Activated CD4-positive, alpha-beta memory T cell treated with anti-CD3 and anti-CD28 coated beads, Interleukin-2, amount 10 ng/mL, durations not matched to agents 7 days and 5 days (primary cell): ENCODE measurements at places on chromosomes 7 and 10. TPM values are rescaled to one million over a fixed set of nuclear protein-coding genes. Genes with fewer than 3 reads are reported as not detected.

The IRF5 gene
- total RNA-seq: 25.5 TPM

The TRPV6 gene
- total RNA-seq: not detected

The CALHM3 gene
- 0.48 TPM for total RNA-seq

- DNase-seq: no peak
Measured at GRCh38 chr10:69874449-69874848, 72.7 kb downstream of the COL13A1 start.

DNA sequence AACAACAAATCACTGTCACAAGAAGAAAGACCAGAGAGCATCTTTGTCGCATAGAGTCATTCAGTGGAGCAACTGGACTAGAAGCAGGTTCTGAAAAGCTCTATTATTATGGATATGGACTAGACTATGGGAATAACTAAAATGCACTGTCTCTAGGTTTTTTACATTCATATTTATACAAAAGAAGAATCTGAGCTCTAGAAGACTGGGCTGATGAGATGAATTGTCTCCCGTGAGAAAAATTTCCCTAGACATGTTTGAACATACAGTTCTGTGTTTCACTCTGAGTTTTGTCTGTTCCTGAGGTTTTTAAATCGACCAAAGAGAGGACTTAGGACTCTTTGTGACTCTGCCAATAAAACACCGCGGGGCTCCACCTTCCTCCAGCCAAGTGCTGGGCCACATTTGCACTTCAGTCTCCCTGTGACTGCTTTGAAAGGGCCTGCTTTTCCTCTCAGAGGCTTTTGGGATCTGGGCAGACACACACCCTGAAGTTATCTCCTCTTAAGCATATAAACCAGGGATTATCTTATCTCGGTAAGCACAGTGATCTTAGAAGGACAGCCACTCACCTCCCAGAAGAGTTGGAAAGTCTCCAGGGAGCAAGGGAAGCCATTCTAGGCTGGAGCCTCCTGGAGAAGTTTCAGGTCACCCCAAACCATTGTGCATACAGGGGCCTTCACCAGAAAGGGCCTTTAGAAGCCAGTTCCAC lies 101.0 kb upstream of the JCAD start:
- no peak for DNase-seq

DNA sequence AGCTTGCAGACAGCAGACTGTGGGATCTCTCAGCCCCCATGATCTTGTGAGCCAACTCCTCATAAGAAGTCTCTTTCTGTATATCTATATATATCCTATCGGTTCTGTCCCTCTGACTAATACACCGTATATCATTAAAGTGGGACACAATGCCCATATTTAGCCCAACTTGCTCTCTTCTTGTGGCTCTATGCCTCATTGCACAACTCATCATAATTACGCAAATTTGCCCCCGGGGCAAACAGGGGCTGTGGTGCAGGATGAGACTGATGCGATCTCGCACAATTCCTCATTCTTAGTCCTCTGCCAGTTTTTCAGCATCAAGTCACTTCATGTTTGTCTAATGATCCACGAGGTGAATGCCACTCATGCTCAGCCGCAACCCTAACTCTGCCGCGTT lies 183.2 kb downstream of the PRPF18 start:
- DNase-seq: no peak

DNA sequence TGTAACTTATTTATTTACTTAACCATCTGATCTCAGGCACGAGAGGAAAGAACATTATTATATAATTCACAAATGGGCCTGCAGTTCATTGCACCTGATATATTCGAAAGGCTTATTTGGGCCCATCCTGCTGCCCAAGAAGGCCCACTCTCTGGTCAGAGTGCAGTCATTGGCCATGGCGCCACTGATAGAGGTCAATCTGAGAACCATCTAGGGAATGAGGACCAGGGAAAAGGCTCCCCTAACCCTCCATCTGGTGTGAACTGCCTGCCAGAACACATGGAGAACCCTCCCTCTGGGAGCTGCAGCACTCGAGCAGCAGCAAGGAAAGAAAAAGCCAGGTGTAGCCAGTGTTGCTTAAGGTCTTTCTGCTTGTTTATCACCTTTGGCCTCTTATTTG lies 136.6 kb downstream of the REEP3 start:
- DNase-seq: no peak
